ENCODE measurements at places on chromosomes 1 and 21.

GRCh38 chr1:91729621-91730358, 156.2 kb downstream of the TGFBR3 start:
- no peak for DNase-seq

- no peak for DNase-seq
Measured at GRCh38 chr1:193009501-193009900, 49.7 kb downstream of the UCHL5 start.

DNA sequence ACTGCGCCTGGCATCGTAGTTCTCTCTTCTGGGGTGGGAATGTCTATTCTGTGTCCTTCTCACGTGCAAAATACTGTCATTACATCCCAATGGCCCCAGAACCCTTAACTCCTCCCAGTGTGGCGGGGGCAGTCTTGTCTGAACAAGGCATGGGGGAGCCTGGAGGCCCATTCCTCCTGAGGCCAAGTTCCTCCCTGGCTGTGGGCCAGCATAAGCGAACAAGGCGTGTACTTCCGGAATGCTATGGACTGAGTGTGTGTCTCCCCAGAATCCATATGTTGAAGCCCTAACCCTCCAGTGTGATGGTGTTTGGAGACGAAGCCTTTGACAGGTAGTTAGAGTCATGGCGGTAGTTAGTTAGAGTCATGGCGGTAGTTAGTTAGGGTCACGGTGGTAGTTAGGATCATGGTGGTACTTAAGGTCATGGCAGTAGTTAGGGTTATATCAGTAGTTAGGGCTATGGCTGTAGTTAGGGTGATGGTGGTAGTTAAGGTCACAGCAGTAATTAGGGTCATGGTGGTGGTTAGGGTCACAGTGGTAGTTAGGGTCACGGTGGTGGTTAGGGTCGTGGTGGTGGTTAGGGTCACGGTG, 71.0 kb downstream of the PRKCZ start:
- no peak for DNase-seq

DNA sequence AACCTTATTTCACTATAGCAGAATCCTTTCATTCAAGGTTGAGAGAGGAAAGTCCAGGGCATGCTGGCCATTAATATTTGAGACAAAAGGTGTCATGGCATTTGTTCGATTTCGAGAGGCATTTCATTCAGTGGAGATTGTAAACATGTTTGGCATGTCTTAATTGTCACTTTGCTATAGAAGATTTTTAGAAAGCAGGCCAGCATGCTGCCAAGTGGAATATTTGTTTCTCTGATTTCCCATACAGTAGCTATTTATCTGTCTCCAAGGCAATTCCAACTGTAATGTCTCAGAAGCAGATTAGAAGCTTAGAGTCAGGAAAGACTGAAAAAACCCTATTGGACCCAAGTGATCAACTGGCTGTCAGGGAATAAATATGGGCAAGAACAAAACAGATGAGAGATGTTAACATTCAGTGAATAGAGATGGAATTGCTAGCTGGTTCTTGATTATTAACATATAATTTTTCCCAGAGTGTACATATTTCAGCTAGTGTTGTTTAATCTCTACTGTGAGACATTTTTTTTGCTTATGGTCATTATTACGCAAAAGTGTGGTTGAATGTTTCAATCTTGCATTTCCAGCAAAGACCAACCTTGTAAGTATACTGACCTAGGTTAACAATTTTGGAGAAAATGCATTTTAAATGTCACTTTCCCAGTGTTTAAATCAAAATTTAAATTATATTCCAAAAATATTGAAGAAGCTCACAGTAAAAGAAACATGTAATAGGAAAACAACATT, 174.6 kb downstream of the KCNK2 start:
- no peak for DNase-seq

GRCh38 chr21:45607909-45608295, 35.6 kb upstream of the PCBP3 start:
- no peak for DNase-seq

DNA sequence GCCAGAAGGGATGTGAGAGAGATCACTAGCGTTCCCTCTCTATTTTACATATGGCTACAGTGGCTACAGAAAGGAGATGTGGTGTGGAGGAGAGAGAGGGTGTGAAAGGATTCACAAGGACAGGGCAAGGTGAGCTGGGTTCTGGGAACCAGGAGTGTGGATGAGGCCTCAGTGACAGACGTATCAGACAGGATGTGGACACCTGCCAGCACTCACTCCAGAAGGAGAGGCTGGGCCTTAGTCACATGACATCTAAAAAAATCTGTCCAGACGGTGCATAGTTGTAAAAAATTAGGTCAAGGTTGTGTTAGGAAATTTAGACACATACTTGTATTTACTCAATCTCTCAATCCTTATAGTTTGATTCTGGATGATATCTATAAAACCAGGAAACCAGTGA, 10.6 kb downstream of the TRIM67 start:
- no peak for DNase-seq

- no peak for DNase-seq
Measured at GRCh38 chr1:244545511-244545910, 84.4 kb downstream of the CATSPERE start.

DNA sequence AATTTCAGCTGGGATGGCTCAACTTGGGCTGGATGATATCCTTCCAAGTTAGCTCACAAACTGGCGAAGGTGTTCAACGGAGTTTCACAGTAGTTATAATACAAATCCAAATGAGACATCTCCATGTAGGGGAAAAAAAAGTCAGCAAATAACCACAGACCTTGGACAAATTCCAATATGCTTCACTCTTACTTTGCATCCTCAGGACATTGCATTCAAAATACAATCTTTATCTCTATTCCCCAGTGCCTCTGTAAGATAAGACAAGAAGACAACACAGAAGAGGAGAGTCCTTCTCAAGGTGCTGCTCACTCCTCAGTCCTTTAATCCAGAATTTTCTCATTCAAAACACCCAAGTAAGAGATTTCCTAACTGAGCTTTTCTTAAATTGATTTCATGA, 1797.7 kb downstream of the MRPL39 start:
- DNase-seq = no peak

DNA sequence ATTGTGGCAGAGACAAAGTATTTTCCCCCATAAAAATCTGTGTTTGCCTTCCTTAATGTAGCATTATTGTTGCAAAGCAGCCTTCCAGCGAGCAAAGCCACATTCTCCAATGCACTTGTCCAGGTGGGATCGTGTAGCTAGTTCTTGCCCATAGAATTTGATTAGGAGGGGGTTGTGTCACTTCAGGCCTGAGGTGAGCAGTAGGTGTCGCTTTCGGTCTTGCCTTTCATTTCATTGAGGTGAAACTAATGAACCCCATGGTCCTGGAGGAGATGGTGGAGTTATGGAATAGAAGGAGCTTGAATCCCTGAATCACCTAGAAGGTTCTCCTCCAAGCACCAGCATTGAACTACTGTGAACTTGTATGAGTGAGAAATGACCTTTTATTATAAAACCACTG, 318.9 kb upstream of the PBX1 start:
- DNase-seq = peak; percentile 10

DNA sequence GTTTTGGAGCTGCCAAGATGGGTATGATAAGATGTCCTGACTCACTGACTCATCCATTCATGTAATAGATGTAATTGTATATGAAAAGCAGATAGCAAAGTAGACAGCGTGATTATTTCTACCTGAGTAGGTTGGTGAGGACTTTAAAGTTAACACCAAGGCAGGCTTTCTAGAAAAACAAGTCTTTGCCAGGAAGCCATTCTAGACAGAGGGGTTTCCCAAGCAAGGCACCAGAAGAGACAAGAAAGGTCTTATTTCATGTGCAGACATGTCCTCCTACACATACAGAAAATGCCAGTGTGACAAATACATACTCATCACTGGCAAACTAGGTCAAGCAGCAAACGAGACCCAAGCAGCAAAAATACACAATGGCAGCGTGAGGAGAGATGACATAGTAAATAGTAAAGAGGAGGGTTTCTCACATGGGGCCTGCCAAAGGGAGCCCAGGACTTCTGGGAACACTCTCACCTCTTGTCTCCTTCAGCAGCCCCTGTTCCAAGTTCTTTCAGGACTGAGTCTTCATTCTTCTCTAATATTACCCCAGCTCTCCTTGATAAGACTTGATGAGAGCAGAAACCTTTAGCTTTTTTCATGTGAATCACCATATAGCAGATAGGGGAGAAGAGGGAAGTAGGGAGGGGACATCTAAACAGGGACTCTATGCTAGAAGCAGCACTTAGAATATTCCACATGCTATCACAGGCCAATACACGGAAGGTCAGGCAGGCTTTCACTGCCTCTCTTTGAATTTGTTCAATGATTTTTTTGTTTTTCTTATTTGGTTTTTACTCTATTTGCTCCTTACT, 114.6 kb upstream of the ATP1B1 start:
- no peak for DNase-seq

- no peak for DNase-seq
Measured at GRCh38 chr1:236853921-236854604, 59.0 kb downstream of the MTR start.

GRCh38 chr1:235741294-235741693, 91.7 kb upstream of the GNG4 start:
- DNase-seq = no peak

- DNase-seq = peak; percentile 57
Measured at GRCh38 chr1:116474921-116475849, 95.6 kb downstream of the CD58 start.

DNA sequence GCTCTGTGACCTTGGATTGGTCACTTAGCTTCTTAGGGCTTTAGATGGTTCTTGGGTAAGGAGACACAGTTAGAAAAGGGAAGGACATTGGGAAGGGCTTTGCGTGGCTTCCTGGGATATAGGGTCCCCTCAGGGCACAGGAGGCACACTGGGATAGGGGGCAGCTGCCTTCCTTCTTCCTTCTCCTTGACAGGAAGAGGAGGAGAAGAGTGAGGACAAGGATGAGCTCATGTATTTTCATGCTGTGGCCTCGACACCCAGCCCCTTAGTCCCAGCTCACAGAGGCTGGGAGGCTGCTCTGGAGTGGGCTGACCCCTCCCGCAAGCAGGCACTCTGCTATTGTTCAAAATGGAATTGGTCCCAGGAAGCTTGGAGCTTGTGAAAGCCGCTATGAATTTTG, 45.7 kb upstream of the POU3F1 start:
- DNase-seq = no peak
